Hepatocyte (in vitro differentiated cells): ENCODE measurements at places on chromosomes 11 and 22. TPM values are rescaled to one million over a fixed set of nuclear protein-coding genes. Genes with fewer than 3 reads are reported as not detected.

The CADM1 gene
- total RNA-seq: 39.1 and 48.4 TPM in 2 replicates

The TEX12 gene
- total RNA-seq: 0.50 and 4.4 TPM in 2 replicates

The ZNF215 gene
- 3.3 and 3.6 TPM in 2 replicates for total RNA-seq

The PDGFB gene
- 3.9 and 4.3 TPM in 2 replicates for total RNA-seq

The HSPB2 gene
- not detected in 2 replicates for total RNA-seq

The POLD4 gene
- total RNA-seq: 69.8 and 74.4 TPM in 2 replicates

The LGALS1 gene
- 780 and 875 TPM in 2 replicates for total RNA-seq

The CEP126 gene
- 1.6 and 2.2 TPM in 2 replicates for total RNA-seq

The UPK3A gene
- total RNA-seq: 14.4 and 14.9 TPM in 2 replicates

The ZMAT5 gene
- total RNA-seq: 18.2 and 25.7 TPM in 2 replicates

The GGT5 gene
- 5.8 and 9.8 TPM in 2 replicates for total RNA-seq

The GAB4 gene
- not detected in 2 replicates for total RNA-seq

The TMEM223 gene
- total RNA-seq: 28.4 and 31.9 TPM in 2 replicates

The TNNI2 gene
- 0.73 and 2.4 TPM in 2 replicates for total RNA-seq

The LRFN4 gene
- total RNA-seq: 12.5 and 15.8 TPM in 2 replicates

The RBX1 gene
- total RNA-seq: 63.2 and 84.4 TPM in 2 replicates

The GDPD4 gene
- 0.20 and 0.47 TPM in 2 replicates for total RNA-seq

The COMT gene
- total RNA-seq: 74.5 and 78.2 TPM in 2 replicates

The C11orf16 gene
- 0.08 TPM in 1 of 2 replicates, not detected in the other for total RNA-seq

The OR52E1 gene
- not detected in 2 replicates for total RNA-seq

The SCUBE1 gene
- total RNA-seq: 0.96 and 2.1 TPM in 2 replicates

The PGA5 gene
- total RNA-seq: 0.77 and 1.5 TPM in 2 replicates

The TMEM41B gene
- 74.4 and 90.6 TPM in 2 replicates for total RNA-seq

The OR51I1 gene
- not detected in 2 replicates for total RNA-seq

The CATSPERZ gene
- total RNA-seq: not detected in 2 replicates

The TSGA10IP gene
- not detected in 2 replicates for total RNA-seq
